Central memory CD4-positive, alpha-beta T cell (primary cell): ENCODE measurements at places on chromosomes 16 and 17.

- DNase-seq = no peak
Observed at GRCh38 chr17:4488989-4489595, 9.6 kb upstream of the SPNS2 start.

DNA sequence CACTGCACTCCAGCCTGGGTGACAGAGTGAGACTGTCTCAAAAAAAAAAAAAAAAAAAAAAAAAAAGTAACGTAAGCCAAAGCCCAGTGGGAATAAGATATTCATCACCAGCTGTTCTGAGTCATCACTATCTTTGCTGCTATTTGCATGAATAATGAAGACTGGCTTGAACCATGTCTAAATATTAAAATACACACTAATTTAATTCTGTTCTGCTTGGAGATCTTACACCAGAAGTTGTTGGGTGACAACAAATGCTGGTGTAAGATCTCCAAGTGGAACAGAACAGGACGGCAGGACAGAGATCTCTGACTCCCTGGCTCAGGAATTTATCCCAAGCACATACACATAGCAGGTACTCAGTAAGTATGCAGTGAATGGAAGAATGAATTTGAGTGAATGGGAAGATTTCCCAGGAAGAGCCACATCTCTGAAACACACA, 19.6 kb downstream of the DNAH17 start:
- no peak for DNase-seq

DNA sequence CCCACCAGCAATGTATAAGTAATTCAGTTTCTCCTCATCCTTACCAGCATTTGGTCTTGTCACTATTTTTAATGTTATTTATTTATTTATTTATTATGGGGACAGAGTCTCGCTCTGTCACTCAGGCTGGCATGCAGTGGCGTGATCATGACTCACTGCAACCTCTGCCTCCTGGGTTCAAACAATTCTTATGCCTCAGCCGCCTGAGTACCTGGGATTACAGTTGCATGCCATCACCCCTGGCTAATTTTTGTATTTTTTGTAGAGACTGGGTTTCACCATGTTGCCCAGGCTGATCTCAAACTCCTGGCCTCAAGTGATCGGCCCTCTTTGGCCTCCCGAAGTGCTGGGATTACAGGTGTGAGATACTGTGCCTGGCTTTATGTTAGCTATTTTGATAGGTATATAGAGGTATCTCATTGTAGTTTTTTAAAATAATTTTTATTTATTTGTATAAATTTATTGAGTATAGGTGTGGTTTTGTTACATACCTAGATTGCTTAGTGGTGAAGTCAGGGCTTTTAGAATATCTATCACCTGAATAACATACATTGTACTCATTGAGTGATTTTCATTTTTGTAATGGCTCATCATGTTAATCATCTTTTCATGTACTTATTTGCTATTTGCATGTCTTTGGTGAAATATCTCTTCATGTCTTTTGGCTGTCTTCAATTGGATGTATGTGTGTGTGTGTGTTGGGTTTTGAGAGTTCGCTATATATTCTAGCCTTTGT, 53.3 kb downstream of the TANC2 start:
- no peak for DNase-seq

GRCh38 chr16:76653390-76654026, 376.3 kb downstream of the CNTNAP4 start:
- no peak for DNase-seq

- DNase-seq = no peak
Observed at GRCh38 chr17:65064452-65065019, 8.0 kb upstream of the GNA13 start.

DNA sequence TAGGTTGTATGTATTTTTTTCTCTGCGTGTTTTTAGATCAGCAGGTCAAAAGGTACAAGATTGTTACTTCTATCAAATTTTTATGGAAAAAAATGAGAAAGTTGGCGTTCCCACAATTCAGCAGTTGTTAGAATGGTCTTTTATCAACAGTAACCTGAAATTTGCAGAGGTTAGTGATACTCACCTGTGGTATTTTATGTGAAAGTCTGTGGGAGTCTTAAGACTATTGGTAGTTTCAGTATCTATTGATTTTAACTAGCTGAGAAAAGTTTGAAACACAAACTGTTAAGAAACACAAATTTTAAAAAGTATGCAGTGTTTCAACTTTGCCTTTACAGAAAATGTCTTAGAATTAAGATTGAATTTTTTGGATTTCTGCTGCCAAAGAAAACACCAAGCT, 49.6 kb downstream of the CYLD start:
- DNase-seq = no peak
